ENCODE measurements at places on chromosomes 12 and 14.

GRCh38 chr12:106914796-106915634 lies 40.7 kb upstream of the TMEM263 start:
- no peak for DNase-seq

- no peak for DNase-seq
Observed at GRCh38 chr12:5123921-5124320, 80.2 kb downstream of the KCNA5 start.

- no peak for DNase-seq
Observed at GRCh38 chr12:26845984-26846383, 13.0 kb upstream of the ITPR2 start.

DNA sequence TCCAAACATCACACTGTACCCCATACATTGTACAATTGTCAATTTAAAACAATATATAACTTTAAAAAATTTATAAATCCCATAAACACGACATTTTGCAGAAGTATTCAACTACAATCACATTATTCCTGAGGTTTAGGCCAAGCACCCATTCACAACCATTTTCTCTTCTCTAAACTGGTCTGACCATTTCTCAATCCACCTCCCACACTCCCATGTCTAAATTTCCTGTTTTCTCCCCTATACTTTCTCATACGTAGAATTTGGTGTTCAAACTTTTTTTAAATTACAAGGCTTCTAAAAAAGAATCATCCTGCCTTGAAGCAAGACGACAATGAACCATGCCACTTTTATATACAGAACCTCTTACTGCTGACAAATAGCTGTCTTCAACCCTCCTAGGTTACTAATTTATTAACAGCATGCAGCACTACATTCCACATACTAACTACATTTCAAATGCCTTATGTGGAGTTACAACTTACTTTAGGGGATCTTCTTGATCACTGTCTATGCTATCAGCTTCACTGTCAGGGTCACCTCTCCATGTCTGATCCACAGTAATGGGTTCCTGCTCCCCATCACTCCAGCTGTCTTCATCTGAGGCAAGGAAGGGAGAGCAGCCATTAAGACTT lies 3.4 kb downstream of the KANSL2 start:
- no peak for DNase-seq

- no peak for DNase-seq
Observed at GRCh38 chr12:22046968-22047390, 961 bp downstream of the CMAS start.

DNA sequence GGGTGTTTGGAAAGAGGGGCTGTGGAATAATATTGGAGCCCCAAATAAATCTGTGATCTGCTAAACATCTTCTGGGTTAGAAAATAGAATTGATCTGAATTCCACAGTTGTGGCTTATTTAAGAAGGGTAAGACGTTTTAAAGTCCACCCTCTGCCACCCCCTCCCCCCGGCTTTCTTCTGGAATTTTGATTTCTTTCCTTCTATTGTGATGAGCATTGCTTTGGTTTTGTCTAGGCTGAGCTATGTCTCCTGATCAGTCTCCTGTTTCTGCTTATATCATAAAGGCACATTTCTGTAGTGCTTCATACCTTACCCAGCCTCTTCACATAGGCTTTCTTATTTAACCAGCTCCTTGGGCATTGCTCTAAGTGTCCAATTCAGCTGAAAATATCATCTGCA lies 77.3 kb upstream of the SLC38A2 start:
- no peak for DNase-seq

DNA sequence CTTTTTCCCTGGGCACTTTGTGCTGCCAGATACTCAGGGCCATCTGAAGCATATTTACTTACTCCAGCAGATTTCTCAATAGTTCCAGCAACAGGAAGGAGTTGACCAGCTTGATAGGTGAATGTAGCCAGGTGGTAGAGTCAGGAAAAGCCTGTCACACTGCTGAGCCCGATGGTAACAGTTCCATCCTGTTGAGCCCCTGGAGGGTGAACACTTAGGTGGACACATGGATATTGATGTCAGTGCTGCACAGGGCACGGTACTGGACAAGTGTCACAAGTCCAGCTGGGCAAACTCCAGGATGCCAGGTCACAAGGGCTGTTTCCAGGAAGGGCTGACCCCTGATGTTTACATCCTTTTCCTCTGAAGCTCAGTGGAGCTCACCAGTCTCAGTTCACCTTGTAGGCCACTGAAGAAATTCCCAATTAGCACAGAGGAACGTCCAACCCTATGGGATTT lies 2.3 kb upstream of the SMOC1 start:
- DNase-seq = no peak

- no peak for DNase-seq
Observed at GRCh38 chr14:102829016-102829548, 51.8 kb downstream of the TRAF3 start.

GRCh38 chr12:81261508-81262207 lies 183.8 kb downstream of the ACSS3 start:
- no peak for DNase-seq

- DNase-seq = no peak
Observed at GRCh38 chr12:93915411-93915810, 233.0 kb upstream of the PLXNC1 start.

DNA sequence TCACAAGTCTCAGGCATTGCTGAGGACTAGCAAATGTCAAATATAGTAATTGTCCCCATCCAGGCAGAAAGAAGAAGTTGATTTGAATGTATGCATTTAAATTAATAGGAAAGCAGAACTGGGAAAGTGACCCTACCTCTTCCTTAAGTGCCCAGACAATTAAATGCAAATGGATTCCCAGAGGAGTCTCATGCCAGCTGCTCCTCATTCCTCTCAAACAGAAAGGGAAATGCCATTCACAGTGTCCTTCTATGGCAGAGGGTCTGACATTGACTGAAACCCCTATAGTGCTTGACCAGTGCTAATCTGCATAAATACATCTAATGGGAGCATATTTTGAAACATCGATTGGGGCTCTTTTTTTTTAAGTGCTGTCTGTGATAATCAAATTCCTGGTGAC lies 292.4 kb upstream of the SEL1L start:
- no peak for DNase-seq

DNA sequence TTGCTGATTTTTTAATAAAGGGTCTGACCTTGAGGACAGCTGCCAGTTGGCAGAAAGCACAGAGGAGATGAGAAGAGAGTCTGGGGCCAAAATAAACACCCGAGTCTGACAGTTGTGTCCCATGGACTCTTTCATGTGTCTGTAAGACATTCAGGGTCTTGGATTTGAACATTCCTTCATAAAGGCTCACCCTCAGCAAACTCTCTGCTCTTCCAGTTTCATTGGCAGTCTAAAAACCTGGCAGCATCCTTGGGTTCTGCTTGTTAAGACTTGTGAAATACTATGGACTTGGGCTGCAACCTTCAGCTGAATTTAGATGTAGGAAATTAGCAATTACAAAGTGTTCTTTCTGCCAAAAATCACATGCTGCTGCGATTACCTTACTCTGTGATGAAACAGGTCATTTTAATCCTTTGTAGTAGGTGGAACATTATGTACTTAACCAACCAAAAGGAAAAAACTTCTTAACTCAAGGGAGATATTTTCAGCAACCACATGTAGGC lies 32.0 kb upstream of the LMNTD1 start:
- DNase-seq = no peak

DNA sequence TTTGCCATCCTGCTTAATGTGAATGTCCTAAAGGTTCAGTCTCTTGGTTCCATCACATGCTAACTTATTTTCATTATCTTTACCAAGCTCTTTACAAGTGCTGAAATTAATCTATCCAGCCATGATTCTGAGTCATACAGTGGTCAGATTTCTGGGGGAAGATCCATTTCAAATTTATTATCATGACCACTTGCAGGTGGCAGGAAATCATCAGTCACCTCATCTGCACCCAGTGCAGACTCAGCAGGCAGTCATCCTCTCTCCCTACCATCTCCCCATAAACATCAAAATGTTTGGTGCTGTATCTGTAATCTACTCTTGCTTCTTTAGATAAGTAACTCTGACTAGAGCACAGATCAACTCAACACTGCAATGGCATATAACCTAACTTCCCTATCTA lies 23.5 kb downstream of the ATG14 start:
- no peak for DNase-seq

DNA sequence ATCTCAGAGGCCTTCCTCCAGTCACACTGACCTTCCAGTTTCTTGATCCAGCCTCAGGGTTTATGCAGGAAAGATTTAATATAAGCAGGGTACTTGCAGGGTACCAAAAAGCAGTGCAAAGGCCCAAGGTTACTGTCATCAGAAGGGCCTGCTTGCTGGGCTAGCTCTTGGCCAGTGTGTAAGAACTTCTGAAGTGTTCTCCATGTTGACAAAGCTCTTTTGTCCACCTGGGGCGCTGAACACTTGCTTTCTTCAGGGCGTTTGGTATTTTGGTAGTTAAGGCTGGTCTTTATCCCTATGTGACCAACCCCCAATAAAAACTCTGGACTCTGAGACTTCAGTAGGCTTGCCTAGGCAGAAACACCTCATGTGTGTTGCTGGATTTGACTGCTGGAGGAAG lies 69.7 kb downstream of the ZC3H14 start:
- DNase-seq = no peak

DNA sequence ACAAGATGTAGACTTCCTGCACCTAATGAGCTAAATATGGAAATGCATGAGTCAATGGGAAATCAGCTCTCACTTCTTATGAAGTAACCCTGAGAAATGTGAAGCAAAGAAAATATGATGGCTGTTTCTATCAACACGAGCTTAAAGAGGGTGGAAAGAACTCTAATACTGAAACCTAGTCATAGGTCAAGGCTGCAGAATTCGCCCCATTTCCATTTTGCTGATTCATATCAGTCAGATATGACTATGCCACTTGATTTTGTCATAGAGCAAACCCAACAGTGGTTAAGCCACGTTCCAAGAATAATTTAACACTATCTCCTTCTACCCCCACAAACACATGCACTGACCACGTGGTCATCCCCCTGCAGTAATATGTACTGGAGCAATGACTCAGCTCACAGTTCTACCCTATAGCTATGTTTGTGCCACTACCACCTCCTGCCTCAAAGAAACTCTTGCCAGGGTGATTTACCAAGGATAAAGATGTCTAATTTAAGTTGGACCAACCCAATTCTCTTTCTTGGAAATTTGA lies 157.5 kb downstream of the TMTC3 start:
- no peak for DNase-seq

DNA sequence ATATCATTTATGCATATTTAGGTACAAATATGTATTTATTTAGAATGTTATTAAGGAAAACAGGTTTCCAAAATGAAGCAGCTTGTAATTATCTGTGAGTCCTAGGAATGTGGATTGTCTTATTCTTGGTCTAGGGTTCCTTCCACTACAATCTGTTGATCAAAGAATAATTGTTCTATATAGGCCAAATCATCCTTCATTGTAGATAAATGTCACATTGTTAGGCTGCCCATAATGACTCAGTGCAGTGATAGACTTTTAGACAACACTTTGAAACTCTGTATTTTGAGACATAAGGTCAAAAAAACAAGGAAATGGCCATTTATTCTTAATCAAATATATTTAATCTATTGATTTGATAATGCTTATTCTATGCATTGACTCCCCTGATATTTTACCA lies 283.0 kb downstream of the ACSS3 start:
- no peak for DNase-seq

- peak; percentile 32 for DNase-seq
Observed at GRCh38 chr12:6632026-6632983, 3.5 kb downstream of the LPAR5 start.
